NCI-H2081 treated with DMSO at 0.1 percent for 48 hours (cell line): ENCODE measurements at places on chromosomes 7 and 10.

GRCh38 chr10:115826396-115826795 lies 446.6 kb downstream of the GFRA1 start:
- DNase-seq: no peak

GRCh38 chr7:99693427-99694200 lies 13.8 kb upstream of the CYP3A5 start:
- DNase-seq: no peak

DNA sequence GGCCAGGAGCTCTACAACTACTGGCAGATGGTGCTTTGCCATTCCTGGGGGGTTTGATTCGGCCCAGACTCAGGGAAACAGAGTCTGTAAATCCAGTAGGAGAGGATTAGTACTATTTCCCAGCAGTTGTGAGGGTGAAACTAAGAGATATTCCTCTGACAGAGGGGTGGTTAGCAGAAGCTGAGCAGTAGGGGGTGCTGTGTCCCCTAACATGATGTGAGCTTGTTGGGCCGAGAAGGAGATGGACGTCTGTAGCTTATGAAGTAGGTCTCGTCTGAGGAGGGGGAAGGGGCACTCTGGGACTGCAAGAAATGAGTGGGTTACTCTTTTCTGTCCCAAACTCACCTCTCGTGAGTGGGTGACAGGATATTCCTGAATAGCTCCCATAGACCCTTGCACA lies 179.2 kb upstream of the MBL2 start:
- no peak for DNase-seq

DNA sequence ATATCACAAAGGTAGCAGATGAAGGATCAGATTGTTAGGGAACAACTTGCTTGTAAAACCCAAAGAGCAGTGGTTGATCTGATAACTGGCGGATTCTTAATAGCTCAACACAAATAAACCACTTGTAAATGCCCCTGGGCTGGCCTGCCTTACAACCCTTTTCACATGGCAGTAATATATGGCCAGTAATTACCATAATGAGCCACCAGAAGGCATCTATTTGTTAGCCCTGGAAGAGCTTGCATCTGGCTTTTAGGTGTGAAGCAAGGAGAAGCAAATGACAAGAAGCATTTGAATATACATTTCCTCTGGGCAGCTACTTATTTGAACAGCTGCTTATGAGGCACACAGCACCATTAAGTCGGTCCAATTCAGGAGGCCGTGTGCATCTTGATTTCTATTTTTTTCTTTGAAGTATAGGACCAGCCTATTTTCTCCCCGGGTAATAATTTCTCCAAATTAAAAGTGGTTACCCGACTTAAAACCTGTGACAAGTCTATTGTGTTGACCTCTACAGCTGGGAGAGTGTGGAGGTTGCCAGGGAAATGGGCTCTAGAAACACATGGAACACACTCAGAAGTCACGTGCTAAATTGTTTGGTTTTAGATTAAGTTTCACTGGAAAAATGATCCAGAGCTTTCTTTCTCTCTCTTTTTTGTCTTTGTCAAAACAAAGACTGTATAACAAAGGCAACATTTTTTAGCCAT lies 113.4 kb downstream of the SEM1 start:
- DNase-seq: peak; percentile 100

DNA sequence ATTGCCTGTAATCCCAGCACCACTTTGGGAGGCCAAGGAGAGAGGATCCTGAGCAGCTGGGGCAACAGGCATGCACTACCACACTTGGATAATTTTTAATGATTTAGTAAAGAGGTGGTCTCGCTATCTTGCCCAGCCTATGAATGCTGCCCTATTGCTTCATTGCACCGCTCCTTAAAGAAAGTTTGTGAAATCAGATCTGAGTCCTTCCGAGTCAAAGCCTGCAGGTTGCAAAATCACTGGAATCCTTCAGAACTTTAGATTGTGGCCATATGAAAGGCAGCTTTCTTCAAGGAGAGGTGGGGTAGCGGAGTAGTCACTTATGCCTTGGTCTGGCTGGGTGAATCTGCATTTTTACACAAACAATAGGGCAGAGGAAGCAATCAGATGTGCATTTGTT lies 166.3 kb downstream of the ARHGAP12 start:
- no peak for DNase-seq

- DNase-seq: no peak
These were observed 29.2 kb upstream of the ADGRA1 start for GRCh38 chr10:133058331-133059092.

- DNase-seq: no peak
These were observed 1008.5 kb downstream of the ANKRD7 start for GRCh38 chr7:119233015-119233414.

DNA sequence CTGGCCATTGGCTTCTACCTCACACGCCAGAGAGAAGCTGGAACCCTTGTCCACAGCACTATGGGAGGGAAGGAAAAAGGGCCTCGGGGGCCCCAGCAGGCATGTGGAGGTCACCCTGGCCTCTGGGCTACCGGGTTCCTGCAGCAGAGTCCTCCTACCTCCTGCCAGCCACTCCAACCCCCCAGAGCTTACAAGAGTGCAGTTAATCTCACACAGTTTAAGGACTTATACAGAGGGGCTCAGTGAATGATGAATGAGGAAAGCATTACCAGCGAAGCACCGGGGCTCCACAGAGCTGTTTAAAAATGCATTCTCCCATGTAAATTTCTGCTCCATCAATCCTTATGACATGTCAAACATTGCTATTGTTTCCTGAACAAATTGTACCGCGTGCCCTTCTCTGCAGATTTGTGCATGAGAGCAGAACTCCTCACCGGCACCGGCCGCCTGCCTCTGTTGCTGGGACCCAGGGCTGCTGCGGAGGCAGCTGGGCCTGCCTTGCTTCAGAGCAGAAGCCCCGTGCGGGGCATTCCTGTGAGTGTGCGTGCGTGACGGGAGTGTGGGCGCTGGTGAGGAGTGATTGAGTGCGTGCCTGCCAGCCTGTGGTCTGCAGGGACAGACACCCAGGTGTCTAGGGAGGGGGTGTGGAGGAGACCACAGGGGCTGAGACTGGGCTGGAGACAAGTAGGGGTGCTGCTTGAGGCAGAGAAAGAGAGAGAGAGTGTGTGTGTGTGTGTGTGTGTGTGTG lies 52.8 kb downstream of the C10orf105 start:
- DNase-seq: no peak

DNA sequence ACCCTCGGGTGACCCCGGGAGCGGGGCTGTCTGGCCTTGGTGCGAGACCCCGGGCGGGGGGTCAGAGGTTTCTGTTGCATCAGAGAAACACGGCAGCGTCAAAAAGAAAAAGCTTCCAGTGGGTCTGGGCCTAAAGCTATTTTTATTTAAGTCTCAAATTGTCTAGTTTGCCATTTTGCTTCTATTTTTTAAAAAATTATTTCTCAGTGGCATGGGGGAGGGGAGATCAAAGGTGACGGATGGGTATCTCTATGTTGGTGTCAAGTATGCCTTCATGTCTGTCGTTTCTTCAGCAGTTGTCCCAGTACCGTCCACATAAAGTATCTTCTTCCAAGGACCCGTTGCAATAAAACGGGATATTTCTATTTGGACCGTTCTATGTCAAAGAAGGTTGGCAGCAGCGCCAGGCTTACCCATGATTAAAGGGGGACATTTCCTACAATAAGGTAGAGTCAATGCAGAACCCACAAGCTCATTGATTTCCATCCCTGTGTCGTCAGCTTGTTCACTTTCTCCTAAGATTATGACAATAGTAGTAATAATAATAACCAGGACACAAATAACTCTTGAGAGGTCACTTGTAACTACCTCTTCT lies 26.0 kb upstream of the VAX1 start:
- DNase-seq: no peak

DNA sequence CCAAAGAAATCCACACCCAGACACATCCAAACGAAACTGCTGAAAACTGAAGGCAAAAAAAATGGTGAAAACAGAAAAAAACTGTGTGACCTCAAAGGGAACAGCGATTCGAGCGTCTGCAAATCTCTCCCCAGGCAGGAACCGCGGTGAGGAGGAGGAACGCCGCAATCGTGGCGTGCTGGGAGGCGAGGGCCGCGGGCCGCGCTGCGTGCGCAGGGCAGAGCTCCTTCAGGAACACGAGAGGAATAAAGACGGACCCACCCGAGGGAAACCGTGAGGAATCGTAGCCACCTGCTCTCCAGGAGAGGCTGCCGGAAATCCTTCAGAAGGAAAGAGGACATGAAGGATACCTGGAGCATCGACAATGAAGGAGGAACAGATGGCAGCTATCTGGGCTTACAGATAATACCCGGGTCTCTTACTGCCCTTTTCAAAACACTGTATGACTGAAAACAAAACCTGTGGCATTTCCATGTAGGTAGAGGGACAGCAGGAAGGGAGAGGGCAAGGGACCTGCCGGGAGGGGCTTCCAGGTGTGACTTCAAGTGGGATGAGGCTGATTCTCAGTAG lies 266.0 kb downstream of the MAD1L1 start:
- DNase-seq: no peak

GRCh38 chr10:124625831-124626238 lies 118.3 kb downstream of the FAM53B start:
- no peak for DNase-seq

GRCh38 chr7:36962367-36962766 lies 238.1 kb upstream of the AOAH start:
- DNase-seq: no peak
